ENCODE measurements at places on chromosomes 16 and 17.
A peak's percentile ranks its signal among the peaks of the same experiment; 100 is the strongest.

DNA sequence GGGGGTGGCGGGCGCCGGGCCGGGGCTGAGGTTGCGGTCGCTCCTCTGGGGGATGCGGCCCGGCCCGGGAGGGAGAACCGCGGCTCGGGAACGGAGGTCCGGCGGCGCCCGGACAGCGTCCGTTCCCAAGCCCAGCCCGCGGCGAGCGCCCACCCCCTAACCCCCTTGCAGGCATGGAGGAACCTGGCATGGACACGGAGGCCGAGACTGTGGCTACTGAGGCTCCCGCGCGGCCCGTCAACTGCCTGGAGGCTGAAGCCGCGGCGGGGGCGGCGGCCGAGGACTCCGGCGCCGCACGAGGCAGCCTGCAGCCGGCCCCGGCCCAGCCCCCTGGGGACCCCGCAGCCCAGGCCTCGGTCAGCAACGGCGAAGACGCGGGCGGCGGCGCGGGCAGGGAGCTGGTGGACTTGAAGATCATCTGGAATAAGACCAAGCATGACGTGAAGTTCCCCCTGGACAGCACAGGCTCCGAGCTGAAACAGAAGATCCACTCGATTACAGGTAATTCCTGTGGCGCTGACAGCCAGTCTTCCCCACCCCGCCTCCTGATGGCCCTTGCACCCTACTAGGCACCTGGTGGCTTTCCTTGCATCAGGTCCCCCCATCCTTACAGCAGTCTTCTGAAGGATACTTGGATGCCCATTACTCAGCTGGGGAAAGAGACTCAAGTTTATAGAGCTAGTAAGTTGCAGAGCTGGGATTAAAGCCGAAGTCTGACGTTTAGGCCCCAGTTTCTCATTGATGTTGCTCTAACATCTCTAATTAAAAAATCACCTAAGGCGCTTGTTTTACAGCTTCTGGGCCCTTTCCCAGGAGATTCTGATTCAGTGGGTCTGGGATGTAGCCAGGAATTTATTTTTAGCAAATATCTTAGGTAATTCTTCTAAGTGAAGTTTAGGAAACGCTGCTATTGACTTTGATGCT is 514 bp downstream of the UBFD1 start:
- no peak for DNase-seq

GRCh38 chr17:27664606-27664965 is 33.6 kb downstream of the LGALS9 start:
- no peak for DNase-seq

- DNase-seq = no peak
These were observed 7.2 kb upstream of the SETD6 start for GRCh38 chr16:58507963-58508670.

GRCh38 chr16:68645494-68646388 is 631 bp downstream of the CDH3 start:
- DNase-seq = no peak

GRCh38 chr16:49937886-49938285 is 82.0 kb upstream of the ZNF423 start:
- DNase-seq = no peak

- DNase-seq = no peak
These were observed 9.4 kb downstream of the TIGD7 start for GRCh38 chr16:3295783-3296182.

DNA sequence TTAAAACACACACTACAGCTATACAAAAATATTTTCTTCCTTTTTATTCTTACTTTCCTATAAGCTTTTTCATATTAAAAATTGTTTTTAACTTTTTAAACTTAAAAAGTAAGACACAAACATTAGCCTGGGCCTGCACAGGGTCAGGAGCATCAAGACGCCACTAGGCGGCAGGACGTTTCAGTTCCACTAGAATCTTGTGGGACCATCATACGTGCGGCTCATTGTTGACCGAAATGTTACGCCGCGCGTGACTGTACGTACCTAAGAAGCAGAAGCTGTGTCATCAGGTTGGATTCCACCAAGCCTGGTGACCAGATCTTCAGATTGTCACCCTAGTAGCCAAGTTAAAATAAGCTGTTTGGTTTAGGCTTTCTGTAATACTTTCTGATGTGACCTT is 47.1 kb downstream of the USP10 start:
- no peak for DNase-seq

GRCh38 chr17:8421571-8421970 is 14.1 kb upstream of the NDEL1 start:
- DNase-seq = no peak

DNA sequence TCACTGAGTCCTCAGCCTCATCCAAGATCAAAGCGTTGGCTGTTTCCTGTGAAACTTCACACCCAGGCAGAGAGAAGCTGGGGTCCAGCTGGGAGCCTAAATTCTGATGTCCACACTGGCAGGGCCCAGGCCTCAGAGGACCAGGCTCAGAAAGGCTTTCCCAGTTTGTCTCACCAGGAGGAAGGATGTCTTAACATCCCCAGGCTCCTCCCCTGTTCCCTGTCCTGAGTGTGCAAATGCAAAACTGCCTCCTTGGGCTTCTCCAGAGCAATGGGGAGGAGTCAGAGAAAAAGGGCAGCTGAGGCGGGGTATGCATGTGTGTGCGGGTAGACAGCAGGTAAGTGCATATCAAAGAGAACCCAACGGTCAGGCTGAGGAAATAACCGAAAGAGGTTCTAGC is 45.7 kb downstream of the CUEDC1 start:
- no peak for DNase-seq

GRCh38 chr16:28237754-28238357 is 26.1 kb upstream of the XPO6 start:
- DNase-seq = no peak

DNA sequence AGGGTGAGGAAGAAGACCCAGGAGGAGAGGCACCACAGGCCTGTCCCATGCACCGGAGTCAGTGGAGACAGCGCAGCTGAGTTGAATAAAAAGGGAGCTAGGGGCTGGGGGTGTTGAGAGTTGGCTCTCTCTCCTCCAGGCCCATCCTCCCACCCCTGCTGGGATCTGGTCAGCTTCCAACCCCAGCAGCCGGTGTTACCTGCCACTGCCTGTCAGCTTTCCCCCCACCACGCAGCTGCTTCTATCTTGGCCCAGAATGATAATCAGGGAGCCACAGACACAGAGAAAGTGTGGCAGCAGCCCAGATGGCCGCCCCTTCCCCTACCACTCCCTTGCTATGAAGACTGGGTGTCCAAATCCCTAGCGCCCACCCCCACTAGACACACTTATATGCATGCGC is 120.6 kb upstream of the RPL38 start:
- DNase-seq = no peak

DNA sequence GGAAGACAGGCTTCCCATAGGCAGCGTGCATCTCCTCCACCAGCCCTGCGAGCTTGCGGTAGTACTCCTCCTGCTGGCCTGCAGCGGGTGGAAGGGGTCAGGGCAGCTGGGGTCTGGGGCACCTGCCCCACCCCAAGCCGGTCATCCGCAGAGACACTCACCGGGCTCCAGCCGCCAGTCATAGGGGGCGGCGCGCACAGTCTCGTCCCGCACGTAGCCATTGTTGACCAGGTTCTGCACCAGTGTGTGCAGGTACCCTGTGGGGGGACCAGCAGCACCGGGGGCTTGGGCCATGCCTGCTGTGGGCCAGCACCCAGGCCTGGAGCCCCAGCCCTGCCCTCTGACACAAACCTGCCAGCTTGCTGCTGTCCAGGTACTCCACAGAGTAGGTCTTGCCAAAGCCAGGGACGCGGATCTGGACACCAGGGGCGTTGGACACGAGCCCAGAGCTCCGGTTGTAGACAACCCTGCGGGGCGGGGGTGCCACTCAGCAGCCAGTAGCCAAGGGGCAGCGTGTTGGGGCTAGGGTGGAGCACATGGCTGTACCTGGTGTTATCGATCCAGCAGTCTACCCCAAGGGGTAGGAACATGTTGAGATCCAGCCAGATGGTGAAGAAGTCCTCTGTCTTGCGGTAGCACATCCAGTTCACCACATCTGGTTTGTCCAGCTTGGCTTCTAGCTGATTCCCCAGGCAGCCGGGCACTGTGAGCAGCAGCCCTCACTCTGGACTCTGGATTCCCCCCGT is 1.2 kb downstream of the LCAT start:
- no peak for DNase-seq

GRCh38 chr17:194828-195602 is 13.6 kb upstream of the DOC2B start:
- DNase-seq = no peak

- no peak for DNase-seq
These were observed 3.4 kb downstream of the DNAJA2 start for GRCh38 chr16:46970089-46970488.

GRCh38 chr16:67961551-67961957 is 6.9 kb downstream of the SLC12A4 start:
- DNase-seq = peak; percentile 80

GRCh38 chr17:63113167-63113566 is 147.1 kb downstream of the TANC2 start:
- DNase-seq = no peak

GRCh38 chr16:87918866-87919680 is 17.3 kb downstream of the CA5A start:
- no peak for DNase-seq

DNA sequence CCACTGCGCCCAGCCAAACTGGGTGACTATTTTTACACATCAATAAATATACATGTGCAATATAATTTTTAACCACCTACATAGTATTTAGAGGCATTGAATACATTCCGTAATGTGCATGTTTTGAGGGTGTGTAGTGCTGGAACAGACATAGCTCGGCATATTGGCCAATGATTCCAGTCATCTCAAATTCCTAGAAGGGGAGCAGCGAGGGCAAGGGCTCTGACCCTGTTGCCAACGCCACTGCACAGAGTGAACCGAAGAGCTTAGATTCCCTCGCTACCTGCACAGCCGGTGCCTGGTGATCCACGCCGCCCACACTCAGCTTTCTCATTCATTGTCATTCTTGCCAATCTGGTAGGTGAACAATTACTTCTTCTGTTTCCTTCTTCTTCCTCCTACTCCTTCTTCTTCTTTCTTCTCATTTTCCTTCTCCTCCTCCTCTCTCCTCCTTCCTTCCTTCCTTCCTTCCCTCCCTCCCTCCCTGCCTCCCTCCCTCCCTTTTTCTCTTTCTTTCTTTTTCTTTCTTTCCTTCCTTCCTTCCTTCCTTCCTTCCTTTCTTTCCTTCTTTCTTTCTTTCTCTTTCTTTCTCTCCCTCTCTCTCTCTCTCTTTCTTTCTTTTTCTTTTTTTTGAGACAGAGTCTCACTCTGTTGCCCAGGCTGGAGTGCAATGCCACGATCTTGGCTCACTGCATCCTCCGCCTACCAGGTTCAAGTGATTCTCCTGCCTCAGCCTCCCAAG is 26.3 kb upstream of the ATP2A3 start:
- DNase-seq = no peak

GRCh38 chr17:42846594-42847280 is 2.4 kb downstream of the AOC2 start:
- no peak for DNase-seq

DNA sequence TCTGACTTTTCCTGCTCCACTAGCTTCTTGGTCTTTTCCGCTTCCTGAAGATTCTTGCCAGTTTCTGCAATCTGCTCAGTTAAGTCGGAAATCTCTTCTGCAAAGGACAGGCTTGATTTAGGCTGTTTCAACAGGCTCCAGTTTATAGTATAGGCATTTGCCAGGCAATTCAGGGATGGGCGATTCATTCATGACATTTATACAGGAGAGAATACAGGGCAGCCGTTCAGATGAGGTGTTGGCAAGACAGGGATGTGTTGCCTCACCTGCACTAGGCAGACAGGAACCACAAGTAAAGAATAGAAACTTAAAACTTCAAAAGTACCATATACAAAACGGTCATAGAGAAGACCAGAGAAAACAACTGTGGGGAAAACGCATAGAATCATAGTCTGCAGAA is 61.7 kb downstream of the MYH13 start:
- DNase-seq = no peak

DNA sequence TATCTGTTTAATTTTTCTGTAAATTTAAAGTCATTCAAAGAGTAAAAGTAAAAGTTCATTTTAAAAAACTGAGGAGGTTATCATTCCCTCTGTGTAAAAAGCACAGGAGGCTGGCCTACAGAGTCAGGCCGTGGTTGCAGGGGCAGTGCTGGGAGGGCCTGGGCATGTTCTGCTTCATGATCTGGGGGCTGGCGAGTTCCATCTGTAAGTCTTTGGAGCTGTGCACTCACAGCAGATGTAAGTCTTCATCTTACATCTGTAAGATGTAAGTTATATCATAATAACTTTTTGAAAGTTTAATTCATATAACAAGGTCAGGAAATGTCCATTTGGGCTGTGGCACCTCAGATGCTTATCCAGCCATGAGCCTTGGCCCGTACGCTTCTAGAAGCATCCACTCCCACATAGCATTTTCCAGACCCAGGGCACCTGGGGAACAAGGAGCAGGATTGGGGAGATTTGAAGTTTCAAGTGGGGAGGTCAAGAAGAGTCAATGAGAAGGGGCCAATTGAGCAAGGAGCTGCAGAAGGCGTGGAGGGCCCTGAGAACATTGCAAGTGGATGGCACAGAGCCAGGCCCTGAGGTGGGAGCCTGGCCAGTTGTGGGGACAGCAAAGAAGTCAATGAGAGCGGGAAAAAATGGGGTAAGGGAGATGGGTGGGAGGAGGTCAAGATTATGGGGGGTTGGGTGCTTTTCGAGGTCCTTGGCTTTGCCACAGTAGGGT is 54.1 kb downstream of the TNFRSF13B start:
- DNase-seq = peak; percentile 0

DNA sequence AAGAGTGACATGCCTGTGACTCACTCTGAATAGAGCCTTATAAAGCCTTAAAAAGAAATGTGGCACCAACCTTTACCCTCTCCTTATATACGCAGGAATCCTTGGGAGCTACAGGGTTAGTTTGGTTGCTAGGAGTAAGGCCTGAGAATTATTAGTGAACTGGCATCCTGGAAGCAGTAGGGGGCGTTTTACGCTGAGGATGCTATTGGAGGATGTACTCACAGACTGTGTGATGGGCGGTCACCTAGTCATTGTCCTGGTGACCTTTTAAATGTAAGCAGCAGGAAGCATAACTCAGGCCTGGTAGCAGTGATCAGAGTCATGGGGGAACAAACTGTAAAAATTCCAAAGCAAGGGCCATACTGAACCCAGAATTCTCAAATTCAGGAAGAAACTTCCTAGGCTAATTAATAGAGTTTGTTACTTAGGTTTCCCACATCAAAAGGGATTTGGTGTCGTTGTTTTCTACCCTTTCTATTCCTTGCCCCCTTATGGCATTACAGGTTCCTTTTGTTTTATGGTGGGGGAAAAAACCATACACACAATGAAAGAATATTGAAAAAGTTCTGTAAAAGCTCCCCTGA is 153.8 kb downstream of the SNX11 start:
- no peak for DNase-seq

DNA sequence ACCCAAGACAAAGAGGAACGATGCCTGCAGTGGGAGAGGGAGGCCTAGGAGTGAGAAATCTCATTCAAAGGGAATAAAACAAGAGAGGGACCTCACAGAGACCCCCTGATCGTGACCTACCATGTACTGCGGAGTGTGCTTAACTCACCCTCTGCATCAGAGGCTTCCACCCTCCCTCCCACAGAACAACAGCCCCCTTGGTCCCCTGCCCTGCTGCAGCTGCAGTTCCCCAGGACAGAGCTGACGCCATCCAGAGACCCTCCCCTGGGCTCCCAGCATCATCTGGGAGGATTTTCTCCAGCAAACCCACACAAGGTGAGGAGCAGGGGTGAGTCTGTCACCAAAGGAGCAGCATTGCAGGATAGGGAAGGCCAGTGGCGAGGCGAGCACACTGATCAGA is 39.8 kb downstream of the TLE7 start:
- no peak for DNase-seq

- no peak for DNase-seq
These were observed 25.9 kb downstream of the DBNDD1 start for GRCh38 chr16:89993377-89993776.

- no peak for DNase-seq
These were observed 59.7 kb downstream of the VMP1 start for GRCh38 chr17:59767176-59767575.

GRCh38 chr17:79799538-79800324 is 2.9 kb upstream of the CBX8 start:
- no peak for DNase-seq
